ENCODE measurements at places on chromosomes 11 and 22. TPM values are rescaled to one million over a fixed set of nuclear protein-coding genes. Genes with fewer than 3 reads are reported as not detected.

DNA sequence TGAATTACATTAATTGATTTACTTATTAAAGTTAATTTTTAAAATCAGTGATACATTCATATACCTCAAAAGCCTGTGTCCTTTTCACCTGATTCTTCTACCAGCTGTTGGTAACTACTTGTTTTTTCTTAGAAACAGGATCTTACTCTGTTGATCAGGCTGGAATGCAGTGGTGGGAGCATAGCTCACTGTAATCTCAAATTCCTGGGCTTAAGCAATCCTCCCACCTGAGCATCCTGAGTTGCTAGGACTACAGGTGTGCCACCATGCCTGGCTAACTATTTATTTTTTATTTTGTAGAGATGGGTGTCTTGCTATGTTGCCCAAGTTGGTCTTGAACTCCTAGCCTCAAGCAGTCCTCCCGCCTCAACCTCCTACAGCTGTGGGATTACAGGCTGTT, 4.7 kb downstream of the TRIM44 start:
- no peak for DNase-seq

- no peak for DNase-seq
These were observed 297.3 kb downstream of the INSC start for GRCh38 chr11:15412054-15412453.

OR5P2 gene
- 2.2 TPM for total RNA-seq

GRCh38 chr22:32323513-32324164, 34.0 kb upstream of the RFPL3 start:
- DNase-seq: no peak

All from lower lobe of right lung (tissue), 2 donors.